ENCODE measurements at places on chromosomes 5 and 9.

DNA sequence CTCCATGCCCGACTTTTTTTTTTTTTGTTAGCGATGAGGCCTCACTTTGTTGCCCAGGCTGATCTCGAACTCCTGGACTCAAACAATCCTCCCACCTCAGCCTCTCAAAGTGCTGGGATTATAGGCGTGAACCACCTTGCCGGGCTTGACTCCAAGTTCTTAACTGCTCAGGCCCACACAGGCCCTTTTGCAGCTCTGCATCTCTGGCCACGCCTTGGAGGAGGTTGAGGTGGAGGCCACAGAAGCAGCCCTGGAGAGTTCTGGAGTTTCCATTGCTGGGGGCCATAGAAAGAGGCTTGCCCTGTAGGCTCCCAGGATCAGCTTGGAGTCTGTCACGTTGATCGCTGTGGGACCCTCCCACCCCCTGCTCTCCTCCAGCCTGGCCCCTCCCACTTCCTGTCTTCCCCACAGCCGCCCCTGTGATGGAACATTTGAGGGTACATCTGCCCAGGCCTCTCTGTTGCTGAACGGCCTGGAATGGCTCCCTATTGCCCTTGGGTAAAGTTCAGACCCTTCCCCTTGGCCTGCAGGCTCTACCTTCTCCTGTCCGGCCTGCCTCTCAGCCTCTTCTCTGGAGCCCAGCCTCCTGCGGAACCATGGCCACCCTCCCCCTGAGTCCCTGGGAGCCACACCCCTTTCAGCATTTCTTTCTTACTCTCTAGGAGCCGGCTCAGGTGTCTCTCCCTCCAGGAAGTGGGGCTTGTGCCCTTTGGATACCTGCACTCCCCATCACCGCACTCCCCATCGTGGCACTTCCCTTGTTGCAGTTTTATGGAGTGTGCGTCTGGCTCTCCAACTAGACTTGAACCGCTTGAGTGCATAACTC, 30.4 kb upstream of the IER5L start:
- no peak for DNase-seq

DNA sequence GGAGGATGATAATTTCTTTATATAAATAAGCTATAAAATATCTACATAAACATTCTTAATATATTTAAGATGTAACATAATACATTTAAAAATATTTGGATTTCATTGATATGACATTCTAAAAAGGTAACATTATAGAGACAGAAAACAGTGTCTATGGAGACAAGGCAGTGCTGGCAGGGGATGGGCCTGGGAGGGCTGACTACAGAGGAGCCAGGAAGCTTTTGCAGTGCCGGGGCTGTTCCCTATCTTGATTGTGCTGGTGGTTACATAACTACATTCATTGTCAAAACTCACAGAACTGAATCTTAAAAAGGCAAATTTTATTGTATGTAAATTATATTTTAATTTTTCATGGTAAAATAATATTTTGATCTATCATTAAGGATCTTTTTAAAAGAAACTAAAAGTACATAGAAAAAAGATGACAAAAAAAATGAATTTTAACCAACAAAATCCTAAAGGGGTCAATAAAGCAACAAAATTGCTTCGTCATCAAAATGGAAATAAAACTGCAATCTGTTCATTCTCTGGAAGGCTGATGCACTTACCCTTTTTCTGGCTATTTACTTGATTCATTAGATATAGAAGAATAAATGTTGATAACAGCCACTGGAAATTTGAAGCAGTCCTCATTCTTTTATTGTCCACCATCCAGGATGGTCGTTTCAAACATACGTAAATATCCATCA, 26.3 kb downstream of the LIFR start:
- DNase-seq = no peak

- DNase-seq = no peak
These were observed 150.5 kb upstream of the ELL2 start for GRCh38 chr5:96112123-96112670.

- no peak for DNase-seq
These were observed 50.8 kb upstream of the CTNNA1 start for GRCh38 chr5:138702166-138703077.

GRCh38 chr5:178563621-178564020, 26.6 kb downstream of the COL23A1 start:
- DNase-seq = no peak

- DNase-seq = no peak
These were observed 104.1 kb downstream of the TLE1 start for GRCh38 chr9:81585191-81585763.

GRCh38 chr9:88056876-88057275, 81.4 kb downstream of the SPATA31C2 start:
- no peak for DNase-seq

GRCh38 chr5:11785771-11786352, 118.4 kb downstream of the CTNND2 start:
- DNase-seq = no peak

DNA sequence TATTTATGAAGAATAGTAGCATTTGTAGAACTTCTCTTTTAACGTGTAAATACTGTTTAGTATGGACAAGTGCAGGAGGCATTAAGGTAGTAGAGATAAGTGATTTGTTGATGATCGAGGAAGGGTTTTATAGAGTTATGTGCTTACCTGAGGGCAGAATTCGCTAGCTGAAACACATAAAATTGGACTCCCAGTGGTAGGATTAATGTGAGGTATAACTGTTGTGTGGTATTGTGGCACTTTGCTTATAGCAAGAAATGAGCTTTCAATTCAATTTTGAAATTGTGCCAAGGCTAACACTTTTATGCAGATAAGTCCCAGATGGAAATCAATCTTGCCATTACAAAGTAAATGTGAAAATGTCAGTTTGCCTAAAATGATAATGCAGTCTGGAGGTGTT, 1.2 kb downstream of the AP3S1 start:
- no peak for DNase-seq

DNA sequence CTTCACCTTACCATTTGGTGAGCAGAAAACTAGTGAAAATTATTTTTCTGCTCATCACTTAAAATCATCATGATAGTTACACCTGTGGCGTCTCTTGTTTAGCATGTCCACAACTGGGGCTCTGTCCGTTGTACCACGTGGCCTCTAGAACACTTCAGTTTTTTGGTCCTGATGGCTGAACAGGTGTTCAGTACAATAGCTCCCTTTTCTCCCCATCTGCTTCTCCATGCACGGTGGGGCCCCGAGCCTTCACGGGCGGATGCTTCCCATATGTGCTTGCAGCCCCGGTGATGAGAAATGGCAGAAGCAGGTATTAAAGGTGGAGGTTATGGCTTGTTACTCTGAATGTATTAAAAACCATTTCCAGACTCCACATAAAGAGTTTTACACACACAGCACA, 304.1 kb downstream of the CWC27 start:
- DNase-seq = no peak

DNA sequence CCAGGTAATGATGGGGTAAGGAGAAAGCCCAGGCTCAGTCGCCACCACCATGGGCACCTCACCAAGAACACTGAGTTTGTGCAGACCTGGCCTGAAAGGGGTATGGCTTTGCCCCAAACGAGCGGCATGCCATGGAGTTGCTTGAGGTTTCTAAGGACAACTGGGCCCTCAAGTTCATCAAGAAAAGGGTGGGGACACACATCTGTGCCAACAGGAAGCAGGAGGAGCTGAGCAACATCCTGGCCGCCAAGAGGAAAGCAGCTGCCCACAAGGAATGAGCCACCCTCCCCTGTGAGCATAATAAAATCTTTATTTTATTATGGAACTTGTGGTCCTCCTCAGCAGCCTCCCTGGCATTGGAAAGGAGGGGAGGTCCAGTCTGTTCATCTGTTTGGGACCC, 23.8 kb downstream of the CD14 start:
- DNase-seq = no peak

DNA sequence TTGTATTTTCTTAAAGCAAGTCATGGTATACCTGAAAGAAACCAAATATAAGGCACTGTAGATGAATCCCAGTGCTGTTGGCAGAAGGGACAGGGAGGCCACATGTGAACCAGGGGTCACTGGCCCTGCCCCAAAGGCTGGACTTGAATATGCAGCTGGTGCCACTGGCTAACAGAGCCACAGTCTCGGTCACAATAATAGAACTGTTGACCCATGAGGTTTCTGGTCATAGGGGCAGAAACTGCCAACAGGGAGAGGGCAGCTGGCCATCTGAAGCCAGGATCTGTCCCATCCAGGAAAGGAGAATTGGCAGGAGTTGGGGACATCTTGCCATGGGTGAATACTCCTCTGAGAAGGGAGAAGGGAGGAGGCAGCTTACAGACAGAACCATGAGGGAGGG, 31.9 kb downstream of the PALM2AKAP2 start:
- no peak for DNase-seq

DNA sequence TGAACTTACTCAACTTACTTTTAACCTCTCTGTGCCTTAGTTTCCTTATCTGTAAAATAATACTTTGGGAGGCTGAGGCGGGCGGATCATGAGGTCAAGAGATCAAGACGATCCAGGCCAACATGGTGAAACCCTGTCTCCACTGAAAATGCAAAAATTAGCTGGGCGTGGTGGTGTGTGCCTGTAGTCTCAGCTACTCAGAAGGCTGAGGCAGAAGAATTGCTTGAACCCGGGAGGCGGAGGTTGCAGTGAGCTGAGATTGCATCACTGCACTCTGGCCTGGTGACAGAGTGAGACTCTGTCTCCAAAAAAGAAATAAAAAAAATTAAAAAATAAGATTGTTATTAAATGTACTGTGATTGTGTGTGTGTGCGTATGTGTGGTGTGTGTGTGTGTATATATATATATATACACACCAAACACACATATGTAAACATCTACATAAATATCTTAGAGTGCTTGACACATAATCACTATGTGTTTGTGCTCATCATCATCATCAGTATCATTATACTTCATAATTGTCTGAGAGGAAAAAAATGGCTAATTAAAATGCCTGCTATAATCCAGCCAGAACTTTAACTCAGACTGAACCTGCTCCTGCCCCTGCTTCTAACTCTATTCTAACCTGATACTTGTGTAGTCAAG, 312.8 kb downstream of the FER start:
- no peak for DNase-seq

GRCh38 chr9:31321256-31321655, 1063.2 kb upstream of the ACO1 start:
- no peak for DNase-seq

- DNase-seq = no peak
These were observed 1.8 kb downstream of the POU4F3 start for GRCh38 chr5:146340260-146341081.

GRCh38 chr5:173011566-173011965, 28.0 kb downstream of the ATP6V0E1 start:
- DNase-seq = no peak

- DNase-seq = no peak
These were observed 27.0 kb upstream of the FRRS1L start for GRCh38 chr9:109193974-109194556.

- DNase-seq = no peak
These were observed 18.3 kb upstream of the SYNPO start for GRCh38 chr5:150622157-150622556.

DNA sequence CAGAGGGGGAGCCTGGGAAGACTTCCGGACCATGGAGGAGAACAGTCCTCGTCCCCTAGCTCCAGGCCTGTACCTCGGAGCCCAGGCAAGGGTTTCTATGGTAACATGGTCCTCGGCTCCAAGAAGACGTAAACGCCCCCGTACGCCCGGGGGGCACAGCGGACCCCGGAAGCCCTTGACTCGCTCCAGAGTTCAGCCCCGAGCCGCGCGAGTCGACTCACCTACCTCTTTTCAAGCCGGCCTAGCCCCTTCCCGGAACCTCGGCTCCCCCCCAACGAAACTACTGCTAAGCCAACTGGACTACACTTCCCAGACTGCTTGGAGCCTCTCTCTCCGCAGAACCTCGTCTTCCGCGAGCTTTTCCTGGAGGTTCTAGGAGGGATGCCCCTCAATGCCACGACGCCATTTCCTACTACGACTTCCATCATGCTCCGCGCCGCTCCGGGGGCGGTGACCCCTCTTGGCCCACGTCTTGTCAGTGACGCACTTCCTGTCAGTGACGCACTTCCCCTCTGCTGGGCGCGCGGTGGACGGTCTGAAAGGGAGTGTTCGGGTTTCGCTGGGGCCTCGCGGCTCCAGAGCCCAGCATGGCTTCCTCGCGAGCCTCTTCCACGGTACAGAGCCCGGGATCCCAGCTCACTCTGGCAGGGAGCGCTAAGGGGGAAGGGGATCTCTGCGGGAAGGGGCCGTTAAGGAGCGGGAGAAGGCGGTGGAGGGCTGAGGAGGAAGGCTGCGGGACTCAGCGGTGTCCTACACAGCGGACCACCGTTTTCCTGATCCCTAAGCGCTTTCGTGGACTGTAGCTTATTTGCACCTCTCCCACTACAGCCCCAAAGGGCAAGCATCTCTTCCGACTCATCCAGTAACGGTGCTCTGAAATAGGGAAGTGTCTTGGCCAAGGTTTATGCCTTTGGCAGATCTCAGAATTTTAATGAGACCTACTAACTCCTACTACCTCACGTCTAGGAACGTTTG, at the start of the genes CDC26 and PRPF4:
Gene CDC26, minus strand, starts transcription at position 416 of the 975 bp plus-strand sequence. CDS start 3,065 bp downstream, outside the sequence.
Gene PRPF4, plus strand, starts transcription at position 502 of the 975 bp plus-strand sequence. Its CDS starts 86 bp downstream, at position 588.
- DNase-seq = peak; percentile 96

- DNase-seq = no peak
These were observed 68.7 kb downstream of the ACTL7B start for GRCh38 chr9:108786901-108787689.

DNA sequence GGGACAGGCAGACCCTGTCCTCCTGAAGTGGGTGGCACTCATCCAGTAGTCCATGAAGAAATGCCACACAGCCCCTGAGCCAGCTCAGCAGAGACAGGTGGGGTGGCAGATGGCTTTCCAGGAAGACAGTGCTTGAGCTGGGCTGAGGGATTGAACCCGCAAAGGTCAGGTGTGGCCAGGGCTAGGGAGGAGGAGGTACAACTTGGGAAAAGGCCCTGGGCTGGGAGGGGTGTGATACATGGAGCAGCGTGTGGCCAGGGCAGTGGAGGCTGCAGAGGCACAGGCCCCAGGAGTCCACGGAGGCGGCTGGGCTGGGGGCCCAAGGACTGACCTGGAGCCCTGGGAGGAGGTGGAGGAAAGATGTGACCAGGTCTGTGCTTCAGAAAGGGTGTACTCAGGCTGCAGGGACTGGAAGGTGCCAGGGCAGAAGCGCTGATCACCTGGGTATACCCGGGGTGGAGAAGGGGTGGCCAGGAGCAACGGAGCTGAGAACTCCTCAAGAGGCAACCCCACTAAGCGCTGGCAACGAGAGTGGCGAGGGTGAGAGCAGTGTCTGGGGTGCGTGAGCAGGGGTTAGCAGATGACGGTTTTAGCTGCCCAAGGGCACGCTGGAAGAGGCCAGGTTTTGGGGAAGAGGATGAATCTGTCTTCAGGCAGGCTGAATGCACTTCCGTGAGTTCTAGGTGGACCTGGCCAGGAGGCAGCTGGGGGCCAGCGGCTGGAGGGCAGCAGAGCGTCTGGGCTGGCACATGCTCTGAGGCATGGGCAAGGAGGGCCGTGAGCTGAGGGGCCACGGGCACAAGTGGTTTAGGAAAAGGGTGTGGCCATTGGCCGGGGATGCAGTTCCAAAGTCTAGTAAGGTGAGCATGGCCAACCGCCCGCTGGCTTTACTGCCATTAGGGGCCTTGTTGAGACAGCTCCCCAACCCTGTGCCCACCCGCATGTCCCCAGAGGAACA, 3.9 kb upstream of the RABL6 start:
- DNase-seq = no peak

DNA sequence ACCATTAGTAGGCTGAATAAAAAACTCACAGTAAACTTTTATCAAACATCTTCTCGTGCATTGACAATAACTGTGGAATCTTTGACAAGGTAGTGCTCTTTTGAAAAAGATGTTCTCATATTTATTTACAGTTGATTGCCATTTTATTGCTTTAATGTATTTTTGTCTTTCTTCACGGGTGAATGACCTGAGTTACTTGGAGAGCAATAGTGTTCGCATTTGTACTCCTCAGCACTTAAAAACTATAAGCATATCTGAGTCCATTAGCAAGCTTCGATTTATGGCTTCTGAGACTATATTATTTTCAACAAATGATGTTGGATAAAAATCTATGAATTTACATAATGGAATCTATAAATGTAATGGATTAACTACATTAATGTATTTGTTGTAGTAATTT, 1012.3 kb downstream of the CDH9 start:
- no peak for DNase-seq

Data from stimulated activated effector memory CD8-positive, alpha-beta T cell treated with anti-CD3 and anti-CD28 coated beads, Interleukin-12 subunit alpha, Interleukin-12 subunit beta, amount 100 ng/mL, for 72 hours (primary cell).